ENCODE measurements at places on chromosomes 2 and 18.

GRCh38 chr2:150487537-150488429, at the start of gene RND3:
RND3 (minus strand) TSS chr2:150487667; CDS start chr2:150487417, 250 bp downstream.
- peak; percentile 29 for DNase-seq

GRCh38 chr2:18304849-18305248, 255.6 kb downstream of the RDH14 start:
- DNase-seq, result no peak

DNA sequence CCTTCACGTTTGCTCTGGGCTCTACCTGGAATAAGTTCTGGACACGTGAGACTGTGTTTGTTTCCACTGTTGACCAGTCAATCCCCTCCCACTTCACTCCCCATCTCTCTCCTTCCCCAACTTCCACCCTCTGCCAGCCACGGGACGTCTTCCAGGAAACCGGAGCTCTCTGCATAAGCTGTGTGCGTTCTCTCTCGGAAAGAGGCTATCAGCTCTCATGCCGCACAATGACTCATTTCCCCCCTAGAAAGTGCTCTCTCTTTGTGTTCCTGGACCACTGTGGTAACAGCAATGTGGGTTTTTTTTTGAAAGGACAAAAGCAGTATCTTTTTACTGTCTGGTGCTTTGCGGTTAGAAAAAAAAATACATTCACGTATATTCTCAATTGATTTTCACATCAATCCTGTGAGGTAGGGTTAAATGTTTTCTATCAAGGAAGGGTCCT, 10.2 kb downstream of the PROKR1 start:
- no peak for DNase-seq

- no peak for DNase-seq
Observed at GRCh38 chr2:237236188-237236587, 150.5 kb downstream of the COPS8 start.

GRCh38 chr2:143068094-143068493, 61.1 kb upstream of the ARHGAP15 start:
- DNase-seq, result no peak

GRCh38 chr2:171864357-171864985, 29.6 kb downstream of the SLC25A12 start:
- no peak for DNase-seq

DNA sequence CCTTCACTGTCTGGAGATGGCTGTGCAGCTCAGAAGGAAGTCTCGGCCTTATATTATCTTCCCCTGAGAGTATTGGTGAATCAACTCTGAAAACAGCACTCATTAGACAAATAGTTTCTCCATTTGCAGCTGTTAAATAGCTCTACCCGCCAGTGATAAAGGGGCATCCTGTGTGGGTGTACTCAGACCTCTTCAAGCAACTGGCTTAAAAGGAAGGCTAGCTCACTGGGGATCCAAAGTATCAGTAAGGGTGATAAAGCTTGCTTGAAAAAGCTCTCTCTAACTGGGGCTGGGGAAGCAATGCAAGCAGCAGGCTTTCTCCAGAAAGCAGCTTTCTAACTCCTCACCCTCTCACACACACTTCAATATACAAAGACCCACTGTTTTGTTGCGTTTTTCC, 64.9 kb upstream of the PSMD14 start:
- no peak for DNase-seq

GRCh38 chr2:173076581-173077345, 1.1 kb downstream of the MAP3K20 start:
- no peak for DNase-seq

DNA sequence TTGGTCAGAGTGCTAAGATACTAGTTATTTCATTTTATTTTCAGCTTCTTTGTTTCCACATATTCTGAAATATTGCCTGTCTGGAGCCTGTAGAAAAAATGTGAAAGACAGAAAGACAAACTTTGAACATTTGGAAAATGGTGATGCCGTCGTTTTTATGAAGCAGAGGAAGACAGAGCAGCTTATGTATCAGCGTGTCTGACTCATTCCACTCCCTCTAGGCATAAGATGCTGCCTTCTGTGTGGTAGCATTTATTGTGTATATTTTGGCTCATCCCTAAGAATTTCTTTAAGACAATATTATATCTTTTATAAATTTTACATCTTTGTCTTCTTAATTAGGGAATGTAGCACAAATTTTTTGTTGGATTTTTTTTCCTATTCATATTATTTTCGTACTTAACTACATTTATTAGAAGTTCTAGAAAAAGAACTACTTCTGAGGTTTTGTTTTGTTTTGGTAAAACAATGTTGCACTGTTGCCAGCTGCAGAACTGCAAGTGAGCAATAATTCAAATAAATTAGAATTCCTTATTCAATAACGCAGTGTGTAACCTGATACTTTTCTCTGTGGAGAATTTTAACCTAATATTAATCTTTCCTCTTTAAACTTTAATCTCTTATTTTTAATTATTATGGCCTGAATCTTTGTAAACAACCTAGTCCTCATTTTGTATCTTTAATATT, 300.4 kb downstream of the ZNF407 start:
- no peak for DNase-seq

- no peak for DNase-seq
Observed at GRCh38 chr2:182949572-182950189, 83.2 kb upstream of the FRZB start.

DNA sequence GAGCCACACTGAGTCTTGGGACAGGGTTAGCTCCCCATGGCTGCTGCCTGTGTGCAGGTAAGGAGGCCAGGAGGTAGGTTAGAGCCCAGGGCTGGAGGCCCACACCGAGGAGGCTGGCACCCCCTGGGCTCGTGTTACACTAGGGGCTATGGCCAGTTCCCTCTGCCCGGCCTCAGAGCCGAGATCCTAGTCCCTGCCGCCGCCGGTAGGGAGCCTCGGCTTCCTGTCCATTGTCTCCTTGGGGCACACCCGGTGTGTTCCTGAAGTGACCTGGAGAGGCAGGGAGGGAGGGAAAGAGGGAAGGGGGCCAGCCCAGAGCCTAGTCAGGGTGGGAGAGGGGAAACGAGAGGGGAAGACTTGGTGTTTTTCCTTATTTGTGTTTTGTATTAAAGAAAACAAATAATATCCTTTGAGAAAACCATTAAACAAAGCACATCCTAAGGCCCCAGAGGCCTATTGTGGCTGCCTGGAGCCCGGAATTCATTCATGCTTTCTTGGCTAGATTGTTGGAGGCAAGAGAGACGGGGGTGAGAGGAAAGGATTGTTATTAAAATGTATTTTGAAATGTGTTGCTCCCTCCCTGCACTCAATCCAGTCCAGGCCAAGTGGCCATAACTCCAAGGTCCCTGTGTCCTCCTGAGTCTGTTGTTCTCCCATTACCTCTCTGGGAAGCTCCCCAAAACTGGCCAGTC, 170.7 kb downstream of the CTIF start:
- DNase-seq, result no peak

DNA sequence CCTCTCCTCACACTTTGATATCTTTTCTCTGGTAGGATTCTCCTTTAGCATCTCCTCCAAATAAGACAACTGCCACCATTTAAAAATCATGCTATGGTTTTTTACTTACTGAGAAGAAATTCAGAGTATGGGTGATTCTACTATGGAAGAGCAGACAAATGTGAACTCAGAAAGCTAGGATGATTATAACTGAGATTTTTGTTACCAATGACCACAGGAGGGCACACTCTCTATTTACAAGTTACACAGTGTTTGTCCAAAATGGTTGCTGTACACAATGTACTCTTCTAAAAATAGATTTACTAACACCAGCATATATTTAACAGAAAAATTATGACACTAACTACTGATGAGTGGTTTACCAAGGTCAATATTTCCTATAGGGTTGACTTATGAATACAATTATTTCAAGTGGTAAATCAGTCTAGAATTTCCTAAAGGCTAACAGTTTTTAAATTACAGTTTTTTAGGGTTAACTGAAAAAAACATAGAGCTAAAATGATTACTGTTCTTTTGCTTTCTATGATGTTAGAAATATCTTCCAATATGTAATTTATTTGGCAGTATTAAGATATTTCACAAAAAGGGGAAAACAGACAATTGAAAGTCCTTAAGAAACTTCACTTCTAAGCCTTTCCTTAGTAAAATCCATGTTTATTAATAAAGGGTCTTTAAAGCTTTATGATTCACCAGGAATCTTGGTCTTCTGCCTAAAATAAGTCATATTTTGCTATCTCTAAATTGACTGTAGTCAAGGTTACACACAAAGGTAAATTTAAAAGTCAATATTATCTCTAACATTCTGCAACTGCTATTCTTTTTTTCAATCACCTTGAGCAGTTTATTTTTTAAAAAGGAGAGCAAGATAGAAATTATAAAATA, 57.2 kb downstream of the MAP4K3 start:
- no peak for DNase-seq

GRCh38 chr18:46676182-46676835, 19.3 kb upstream of the LOXHD1 start:
- no peak for DNase-seq

DNA sequence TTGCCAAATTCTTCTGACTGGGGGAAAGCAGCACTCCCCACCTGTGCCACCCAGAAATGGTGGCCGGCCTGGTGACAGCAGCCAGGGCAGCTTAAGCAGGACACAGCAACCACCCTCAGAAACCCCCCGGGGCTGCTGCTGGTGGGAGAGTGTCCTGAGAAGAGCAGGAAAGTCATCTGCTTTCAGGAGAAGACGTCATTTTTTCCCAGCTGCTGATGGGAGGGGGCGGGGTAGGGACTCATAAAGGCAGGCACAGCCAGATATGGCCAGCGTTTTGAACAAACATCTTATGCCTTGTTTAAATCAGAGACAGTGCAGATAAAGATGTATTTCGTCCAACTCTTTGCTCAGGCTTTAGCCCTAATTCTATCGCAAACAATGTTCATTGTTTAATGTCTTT, 139.5 kb downstream of the LRRC30 start:
- DNase-seq, result no peak

DNA sequence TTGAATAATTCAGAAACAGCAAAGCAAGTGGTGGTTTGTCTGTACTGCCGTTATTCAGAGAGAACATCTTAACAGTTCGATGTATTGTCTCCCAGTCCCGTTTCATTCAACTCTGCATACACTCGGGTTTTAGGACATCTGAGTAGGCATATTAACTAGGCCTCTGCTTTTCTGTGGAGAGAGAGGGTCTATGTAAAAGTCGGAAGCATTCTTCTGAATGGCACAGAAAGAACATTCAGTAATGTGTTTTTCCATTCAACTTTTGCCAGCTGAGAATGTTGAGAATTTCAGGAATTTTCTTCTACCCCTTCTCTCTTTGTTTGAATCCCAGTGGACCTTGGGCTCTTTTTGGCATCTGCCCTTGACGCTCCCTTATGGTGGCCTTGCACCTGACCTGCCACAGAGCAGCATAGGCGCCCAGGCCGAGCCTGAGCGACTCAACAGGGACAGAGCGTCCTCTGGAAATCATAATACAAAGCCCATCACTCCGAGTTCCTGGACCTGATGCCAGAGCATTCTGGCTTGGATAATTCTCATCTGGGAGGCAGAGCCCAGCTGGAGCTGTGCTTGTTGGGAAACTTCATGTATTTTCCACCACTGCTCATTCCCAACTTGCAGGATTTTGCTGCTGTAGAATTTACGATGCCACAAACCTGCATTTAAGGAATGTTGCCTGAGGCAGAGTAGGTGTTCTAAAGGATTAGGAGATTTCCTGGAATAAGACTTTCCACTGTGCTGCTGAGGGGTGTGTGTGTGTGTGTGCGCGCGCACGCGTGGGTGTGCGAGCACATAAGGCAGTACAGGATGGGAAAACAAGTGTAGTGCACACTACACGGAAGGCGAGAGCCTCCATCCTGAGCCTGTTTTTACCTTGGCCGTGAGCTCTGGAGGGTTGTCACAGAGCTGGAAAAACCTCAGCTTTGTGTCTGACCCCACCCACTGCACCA, 77.2 kb upstream of the TXNDC2 start:
- no peak for DNase-seq

- DNase-seq, result no peak
Observed at GRCh38 chr2:41495050-41495449, 552.8 kb upstream of the PKDCC start.

GRCh38 chr2:229163893-229164292, 107.2 kb downstream of the PID1 start:
- no peak for DNase-seq

GRCh38 chr18:65671621-65672415, 79.0 kb upstream of the CDH7 start:
- DNase-seq, result no peak

- DNase-seq, result peak; percentile 7
Observed at GRCh38 chr2:147096671-147097070, 748.2 kb upstream of the ACVR2A start.

DNA sequence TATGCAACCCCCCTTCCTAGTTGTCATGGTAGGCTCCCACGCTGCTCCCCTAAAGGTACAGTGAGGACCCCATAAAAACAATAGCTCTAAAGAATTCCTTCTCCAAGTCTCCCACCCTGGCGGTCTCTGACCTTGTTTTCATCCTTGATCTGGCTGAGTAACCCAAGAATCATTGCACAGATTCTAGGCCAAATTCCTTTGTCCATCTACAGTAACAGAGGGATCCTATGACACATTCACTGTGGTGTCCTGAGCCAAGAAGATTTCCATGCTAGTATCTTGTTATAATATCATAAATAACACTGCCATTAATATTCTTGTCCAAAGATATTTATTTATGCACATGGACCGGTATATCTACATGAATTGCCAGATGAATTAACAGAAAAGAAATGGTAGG, 240.2 kb downstream of the CYP26B1 start:
- no peak for DNase-seq

DNA sequence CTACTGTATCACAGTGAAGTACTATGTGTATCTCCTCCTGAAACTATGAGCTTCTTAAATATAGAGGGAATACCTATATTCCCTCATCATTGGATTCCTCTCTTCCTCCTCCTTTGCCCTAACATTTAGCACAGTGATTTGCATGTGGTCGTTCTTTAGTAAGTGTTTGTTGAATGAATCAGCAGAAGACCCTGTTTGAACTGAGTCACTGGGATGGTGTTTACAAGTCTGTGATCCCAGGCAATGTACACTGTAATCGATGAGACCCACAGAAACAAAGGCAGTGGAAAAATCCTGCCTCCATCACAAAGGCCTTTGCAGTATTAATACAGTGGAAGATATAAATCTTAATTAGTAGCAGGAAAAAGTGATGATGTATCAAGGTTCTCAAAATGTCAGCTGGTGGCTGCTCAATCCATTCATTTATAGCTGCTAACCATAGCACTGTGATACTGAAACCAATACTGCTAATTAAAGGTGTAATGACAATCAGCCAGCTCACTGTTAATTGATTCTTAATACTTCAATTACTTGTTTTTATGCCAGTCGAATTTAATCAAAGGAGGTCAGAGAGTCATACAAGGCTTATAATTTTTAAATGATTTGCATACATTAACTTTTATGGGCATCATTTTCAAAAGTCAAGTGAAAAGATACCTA, 20.8 kb upstream of the MYO3B start:
- DNase-seq, result no peak

- DNase-seq, result no peak
Observed at GRCh38 chr2:119119076-119119785, 39.3 kb downstream of the C1QL2 start.

- no peak for DNase-seq
Observed at GRCh38 chr18:53531187-53531586, 693.3 kb downstream of the MBD2 start.

GRCh38 chr2:100446696-100447095, 23.6 kb upstream of the NMS start:
- DNase-seq, result no peak

- DNase-seq, result no peak
Observed at GRCh38 chr2:120261387-120262006, 8.8 kb downstream of the RALB start.

Measured in stimulated activated CD8-positive, alpha-beta memory T cell treated with anti-CD3 and anti-CD28 coated beads, Interleukin-7, amount 100 ng/mL, for 48 hours (primary cell).